SW480 (cell line): ENCODE measurements at places on chromosomes 1 and 21.

GRCh38 chr21:44337941-44338895, 972 bp downstream of the CFAP410 start:
- DNase-seq: peak; percentile 82

- no peak for DNase-seq
These were observed 486.6 kb downstream of the SETD4 start for GRCh38 chr21:35573472-35574374.

DNA sequence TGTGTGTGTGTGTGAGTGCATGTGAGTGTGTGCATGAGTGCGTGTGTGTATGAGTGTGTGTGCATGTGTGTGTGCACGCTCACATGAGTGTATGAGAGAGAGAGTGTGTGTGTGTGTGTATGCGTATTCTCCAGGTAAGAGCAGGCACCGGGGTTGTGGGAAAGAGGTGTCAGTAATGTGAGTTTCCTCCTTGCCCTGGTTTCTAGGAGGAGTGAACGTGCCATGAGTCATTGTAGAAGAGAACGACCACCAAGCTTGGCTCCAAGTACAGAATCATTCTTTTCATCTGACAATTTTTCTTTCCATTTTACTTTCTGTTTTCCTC, 79.1 kb downstream of the POFUT2 start:
- no peak for DNase-seq

- DNase-seq: no peak
These were observed 6.2 kb downstream of the LRRC3 start for GRCh38 chr21:44461464-44462001.

DNA sequence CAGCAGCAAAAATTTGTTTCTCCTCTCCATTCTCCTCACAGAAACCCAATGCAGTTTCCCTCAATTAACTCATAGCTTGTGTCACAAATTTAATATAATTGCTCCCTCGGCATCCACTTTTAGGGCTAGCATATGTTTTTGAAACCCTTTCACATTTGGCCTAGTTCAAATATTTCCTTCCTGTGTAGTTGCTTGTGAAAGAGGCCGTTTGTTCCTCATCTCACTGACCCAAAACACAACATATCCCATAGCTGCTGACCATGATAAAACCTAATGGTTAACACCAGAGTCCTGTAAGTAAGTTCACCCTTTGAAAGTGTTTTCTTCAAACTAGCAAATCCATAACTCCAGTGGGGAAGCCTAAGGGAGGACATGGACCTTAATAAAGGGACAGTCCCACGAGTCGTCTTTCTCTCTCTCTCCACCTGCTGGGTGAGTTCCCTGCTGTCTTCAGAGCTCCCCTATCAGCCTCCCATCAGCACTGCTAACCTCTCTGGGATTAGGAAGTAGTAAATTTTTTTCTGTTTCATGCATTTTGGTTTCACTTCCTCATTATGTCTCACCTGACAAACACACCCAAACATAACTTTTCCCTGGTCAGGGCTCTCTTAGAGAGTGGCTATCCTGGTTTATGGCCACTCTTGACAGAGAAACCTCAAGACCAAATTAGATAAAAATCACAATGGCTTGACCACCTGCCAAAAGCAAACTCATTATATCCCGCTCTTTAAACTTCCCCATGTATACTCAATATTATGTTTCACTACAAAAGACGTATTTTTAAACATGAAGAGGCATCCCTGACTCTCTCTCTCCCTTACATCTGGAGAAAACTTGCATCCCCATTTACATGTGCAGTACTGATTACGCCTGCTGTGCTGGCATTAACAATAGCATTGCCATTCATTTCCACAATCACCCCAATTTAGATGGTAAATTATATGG, 177.7 kb upstream of the HP1BP3 start:
- no peak for DNase-seq

- DNase-seq: peak; percentile 83
These were observed 896 bp upstream of the DUSP10 start for GRCh38 chr1:221742555-221743415.

- DNase-seq: no peak
These were observed 24.2 kb downstream of the PDE9A start for GRCh38 chr21:42677339-42678321.

- no peak for DNase-seq
These were observed 4.2 kb downstream of the COX20 start for GRCh38 chr1:244839656-244840055.

- DNase-seq: no peak
These were observed 858.3 kb upstream of the TMPRSS15 start for GRCh38 chr21:19261731-19262376.

DNA sequence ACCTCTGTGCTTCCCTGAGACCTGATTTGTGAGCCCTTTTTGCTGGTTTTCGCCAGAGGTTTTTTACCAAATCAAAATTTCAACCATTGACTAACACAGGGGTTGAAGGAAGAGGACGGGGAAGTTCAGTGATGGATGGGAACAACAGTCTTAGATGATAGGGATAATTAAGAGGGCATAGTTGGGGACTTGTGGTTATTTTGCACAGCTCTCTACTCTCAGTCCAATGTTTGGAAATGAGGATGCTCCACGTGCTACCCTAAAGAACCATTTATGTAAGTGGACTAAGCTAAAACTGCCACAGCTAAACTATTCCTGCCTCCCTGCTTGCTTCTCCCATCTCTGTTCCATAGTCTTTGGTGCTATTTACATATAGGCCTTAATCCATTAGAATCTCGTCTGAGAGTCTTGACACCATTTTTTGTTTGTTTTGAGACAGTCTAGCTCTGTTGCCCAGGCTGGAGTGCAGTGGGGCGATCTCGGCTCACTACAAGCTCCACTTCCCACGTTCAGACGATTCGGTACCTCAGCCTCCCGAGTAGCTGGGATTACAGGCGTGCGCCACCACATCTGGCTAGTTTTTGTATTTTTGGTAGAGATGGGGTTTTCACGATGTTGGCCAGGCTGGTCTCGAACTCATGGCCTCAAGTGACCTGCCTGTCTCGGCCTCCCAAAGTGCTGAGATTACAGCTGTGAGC, 684 bp upstream of the MCL1 start:
- no peak for DNase-seq

GRCh38 chr1:179053486-179053885, 27.8 kb downstream of the FAM20B start:
- no peak for DNase-seq

- DNase-seq: no peak
These were observed 28.3 kb upstream of the TNFRSF1B start for GRCh38 chr1:12138196-12139168.

GRCh38 chr1:155226910-155227260, 18.4 kb downstream of the MTX1 start:
- DNase-seq: peak; percentile 76

DNA sequence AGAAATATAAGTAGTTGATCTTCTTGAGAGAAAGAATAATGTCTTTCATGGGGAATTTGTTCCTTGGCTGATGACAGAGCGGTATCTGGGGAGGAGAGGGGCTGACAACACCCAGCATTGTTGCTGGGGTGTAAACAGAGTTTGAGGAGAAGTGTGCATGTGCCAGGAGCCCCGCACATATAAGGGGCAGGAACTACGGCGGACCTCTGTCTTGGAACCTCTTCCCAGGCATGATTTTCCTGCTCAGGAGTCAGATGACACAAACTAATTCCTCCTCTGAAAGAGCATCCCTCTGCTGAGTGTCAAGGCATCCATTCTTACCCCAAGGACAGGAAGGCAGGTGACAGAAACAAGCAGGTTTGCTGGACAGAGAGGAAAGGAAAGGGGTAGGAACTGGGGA, 119.1 kb downstream of the TPTE start:
- no peak for DNase-seq

- peak; percentile 56 for DNase-seq
These were observed 1.4 kb downstream of the MMEL1 start for GRCh38 chr1:2631136-2632050.

DNA sequence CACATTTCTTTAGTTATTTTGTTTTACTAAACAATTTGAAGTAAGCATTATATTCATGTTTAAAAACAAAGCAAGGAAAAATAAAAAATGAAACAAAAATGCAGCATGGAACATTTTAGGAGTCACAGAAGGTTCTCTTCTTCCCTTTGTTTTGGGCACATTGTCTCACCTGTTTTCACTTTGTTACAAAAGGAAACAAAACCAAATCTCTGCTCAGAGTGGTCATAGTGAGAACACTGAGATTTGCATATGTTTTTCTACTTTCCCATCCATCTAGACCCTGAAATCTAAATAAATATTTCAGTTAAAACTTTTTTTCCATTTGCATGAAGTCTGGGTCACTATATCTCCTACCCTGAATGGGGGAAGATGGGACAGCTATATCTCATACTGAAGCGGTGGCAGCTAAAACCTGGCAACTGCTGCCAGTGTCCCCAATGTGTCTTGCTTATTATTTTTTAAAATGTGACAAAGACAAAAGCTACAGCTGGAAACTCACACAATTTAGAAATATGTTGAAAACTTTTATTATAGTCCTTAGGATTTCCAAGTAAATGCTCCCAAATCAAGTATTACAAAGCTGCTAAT, 3.5 kb downstream of the EXOC8 start:
- no peak for DNase-seq

DNA sequence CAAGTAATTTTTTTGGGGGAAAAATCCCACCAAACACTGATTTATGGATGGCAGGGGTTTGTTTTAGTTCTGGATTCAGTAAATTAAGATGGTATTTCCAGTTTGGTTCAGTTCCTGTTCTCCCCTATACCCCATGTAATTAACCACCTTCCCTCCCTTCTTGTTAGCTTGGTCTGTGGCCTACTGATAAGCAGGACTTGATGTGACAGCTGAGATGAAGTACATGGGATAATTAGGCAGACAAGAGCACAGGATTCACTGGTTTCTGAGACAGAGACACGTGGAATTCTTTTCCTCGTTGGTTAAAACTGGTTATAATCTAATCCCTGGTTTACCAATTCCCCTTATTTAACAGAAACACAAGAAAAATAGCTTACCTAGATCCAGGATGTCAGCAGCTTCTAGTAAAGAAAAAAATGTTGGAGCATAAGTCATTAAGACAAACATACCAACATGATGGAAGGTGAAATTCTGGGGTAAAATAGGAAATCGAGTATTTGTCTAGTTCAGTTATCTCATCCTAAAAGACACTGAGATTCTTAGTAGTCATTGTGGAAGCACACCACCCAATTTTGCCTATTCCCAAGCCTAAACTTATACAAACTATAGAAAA, 81.5 kb downstream of the SCMH1 start:
- DNase-seq: no peak

GRCh38 chr1:41663671-41664400, 179.4 kb upstream of the EDN2 start:
- no peak for DNase-seq

DNA sequence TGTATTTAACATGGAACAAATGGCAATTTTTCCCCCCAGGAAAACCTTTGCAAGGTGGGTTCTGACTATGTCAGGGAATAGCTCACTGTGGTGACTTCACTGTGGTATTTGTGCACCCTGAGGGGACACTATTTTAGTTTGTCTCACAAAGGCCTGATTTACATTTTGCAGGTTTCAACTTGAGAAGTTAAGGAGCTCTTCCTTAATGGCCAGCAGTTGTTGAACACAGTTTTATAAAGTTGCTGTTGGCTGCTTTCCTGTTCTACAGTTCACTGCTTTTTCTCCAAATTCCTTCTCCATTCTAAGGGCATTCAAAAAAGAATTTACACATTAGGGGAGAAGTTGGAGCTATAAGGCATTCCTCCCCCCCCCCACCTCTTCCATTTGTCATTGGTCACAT, 4.6 kb downstream of the LAMC1 start:
- no peak for DNase-seq

- DNase-seq: no peak
These were observed 106.8 kb downstream of the RAVER2 start for GRCh38 chr1:64851664-64852063.

DNA sequence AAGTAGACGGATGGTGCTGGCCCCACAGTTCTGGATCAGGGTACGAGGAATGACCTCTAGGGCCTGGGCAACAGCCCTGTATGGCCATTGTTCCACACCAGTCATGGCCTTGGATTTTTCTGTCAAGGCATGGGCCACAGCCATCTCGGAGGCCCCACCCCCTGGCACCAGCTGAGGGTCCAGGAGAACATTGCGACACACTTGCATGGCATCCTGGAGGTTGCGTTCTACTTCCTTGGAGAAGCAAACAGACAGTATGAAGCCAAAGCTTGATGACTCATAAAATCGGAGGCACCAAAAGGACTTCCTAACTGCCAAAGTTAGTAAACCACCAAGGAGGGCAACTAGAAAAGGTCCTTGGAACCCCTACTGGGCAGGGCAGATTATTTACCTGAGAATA, 11.9 kb upstream of the VHLL start:
- DNase-seq: no peak

GRCh38 chr1:94528299-94528698, 13.3 kb downstream of the F3 start:
- DNase-seq: no peak

DNA sequence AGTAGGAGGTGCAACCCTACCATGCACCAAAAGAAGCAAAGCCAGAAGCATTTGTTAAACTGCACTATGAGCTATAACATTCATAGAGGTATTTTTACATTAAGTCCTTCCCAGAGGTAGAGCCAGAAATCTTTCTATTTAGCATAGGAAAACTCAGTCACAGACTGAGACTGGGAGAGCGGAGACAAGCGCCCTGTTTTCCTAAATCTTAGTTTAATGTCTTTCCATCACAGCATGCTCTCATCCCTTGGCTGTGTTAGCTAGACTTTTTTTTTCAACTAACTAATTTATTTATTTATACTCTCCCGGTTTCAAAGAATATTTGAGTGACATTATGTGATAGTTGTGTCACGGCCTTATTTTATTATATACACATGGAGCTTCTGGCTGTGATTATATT, 304.1 kb downstream of the LMX1A start:
- DNase-seq: no peak

GRCh38 chr1:36390411-36390810, 4.7 kb upstream of the STK40 start:
- DNase-seq: no peak

GRCh38 chr1:200415789-200416593, 6.2 kb upstream of the ZNF281 start:
- DNase-seq: peak; percentile 5

DNA sequence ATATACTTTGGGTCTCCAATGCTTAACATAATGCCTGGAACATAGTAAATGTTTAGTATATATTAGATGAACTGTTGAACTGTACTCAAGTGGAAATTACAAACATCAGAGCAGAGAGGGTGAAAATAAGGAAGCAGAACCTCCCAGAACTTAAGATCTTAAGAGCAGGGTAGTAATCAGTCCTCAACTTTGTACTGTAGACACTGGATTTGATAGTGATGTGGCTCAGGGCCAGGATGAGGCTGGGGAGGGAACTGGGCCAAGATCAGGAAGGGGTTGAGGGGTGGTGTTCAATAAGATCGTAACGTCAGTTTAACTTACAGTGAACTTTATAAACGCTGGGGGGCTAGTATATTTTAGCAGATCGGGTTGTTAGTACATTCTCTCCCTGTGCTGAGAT, 15.4 kb downstream of the MPZL1 start:
- DNase-seq: no peak

DNA sequence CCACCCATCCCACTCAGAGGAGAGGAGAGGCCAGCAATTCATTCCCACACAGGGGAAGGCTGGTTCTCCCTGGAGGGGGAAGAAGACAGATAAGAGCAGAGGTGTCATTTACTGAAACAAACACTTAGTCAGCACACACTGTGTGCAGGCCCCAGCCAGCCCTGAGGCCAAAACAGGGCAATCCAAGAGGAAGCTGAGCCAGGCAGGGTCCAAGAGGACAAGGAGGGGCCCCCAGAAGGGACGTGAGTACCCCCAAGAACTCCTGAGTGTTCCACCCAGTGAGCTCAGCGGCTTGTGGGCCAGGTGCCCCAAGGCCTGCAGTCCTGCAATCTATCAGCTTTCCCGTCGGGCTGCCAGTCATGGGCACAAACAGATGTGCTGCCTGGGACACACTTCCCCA, 15.8 kb downstream of the ADGRB2 start:
- no peak for DNase-seq
